ENCODE measurements at places on chromosomes 4 and X.

- no peak for DNase-seq
Measured at GRCh38 chr4:7240306-7240705, 48.0 kb downstream of the SORCS2 start.

- DNase-seq: no peak
Measured at GRCh38 chr4:74544655-74545361, 99.9 kb downstream of the AREG start.

- no peak for DNase-seq
Measured at GRCh38 chr4:25421816-25422525, 44.9 kb downstream of the ANAPC4 start.

DNA sequence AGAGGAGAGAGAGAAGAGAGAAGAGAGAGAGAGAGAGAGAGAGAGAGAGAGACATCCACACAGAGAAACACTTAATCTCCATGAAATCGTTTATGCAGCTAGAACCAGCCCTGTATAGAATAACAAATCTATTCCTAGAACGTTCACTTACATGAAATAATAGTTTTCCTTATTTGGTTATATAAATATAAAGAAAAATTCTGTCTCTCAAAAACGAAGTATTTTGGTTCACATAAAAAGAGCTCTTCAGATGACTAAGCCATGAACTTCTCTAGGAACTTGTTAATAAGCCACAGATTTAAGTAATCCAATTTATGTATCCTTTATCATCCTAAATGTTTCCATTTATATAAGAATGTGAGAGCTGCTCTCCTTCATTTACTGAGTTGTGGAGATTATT, 1315.1 kb upstream of the PCDH7 start:
- DNase-seq: no peak

GRCh38 chr4:140326395-140326993, 47.0 kb upstream of the SCOC start:
- DNase-seq: no peak

DNA sequence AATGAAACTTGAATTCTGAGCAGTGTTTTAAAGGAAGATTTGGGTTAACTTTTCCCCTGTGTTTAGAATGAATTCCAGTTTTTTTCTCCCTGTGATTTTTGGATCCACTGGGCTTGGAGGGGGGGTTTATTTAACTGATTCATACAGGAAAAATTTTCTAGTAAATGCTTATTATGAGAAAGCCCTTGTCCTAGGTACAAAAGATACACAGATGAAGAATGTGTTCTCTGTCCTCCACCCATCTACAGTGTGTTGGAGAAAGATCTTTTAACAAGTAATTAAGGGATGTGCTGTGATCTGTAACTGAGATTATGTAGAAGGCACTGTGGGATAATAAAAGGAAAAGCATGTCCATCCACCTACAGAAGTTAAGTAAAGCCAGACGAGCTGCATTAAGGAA, 103.9 kb downstream of the STIM2 start:
- no peak for DNase-seq

GRCh38 chrX:104165894-104166734, at the start of gene FAM199X:
FAM199X (plus strand) TSS chrX:104166453; CDS start chrX:104166786, 333 bp downstream.
- DNase-seq: peak; percentile 96

DNA sequence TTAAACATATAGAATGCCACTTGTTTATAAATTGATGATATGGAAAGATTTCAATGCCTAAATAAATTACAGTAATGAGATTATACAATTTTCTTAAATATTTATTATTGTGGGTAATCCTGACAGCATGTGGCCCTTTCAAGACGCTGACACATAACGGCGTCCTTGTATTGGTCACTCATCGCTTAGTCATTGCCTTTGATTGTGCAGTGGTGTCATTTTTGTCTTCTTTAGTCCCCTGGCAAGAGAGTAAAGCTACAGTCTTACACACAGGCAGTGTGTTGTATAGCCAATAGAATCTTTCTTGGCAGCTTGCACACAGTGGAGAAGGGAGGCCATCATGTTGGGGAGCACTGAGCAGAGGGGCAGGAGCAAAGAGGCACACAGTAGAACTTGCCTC, 361.8 kb upstream of the GALNT7 start:
- no peak for DNase-seq

GRCh38 chr4:88623097-88623496, 30.8 kb downstream of the HERC3 start:
- DNase-seq: no peak

- DNase-seq: no peak
Measured at GRCh38 chrX:107480272-107480671, 30.8 kb downstream of the FRMPD3 start.
